Naive thymus-derived CD8-positive, alpha-beta T cell (primary cell): ENCODE measurements at places on chromosomes 2 and 18. TPM values are rescaled to one million over a fixed set of nuclear protein-coding genes. Genes with fewer than 3 reads are reported as not detected.

DNA sequence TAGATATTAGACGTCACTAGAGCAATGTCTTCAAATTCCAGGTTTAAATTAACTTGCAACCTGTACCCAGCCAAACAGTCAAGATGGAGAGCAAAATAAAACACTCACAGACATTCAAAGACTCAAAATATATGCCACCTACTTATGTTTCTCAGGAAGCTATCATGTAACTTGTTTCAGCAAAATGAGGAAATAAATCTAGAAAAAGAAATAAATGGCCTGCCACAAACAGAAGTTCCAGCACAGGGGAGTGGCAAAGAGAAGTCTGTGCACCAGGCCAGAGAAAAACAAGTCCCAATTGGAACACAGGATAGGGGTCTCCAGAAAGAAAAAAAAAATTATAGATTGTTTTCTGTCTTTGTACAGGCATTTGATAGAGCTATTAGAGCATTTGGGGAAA, 96.7 kb downstream of the LRP2 start:
- H3K36me3 ChIP-seq = no peaks in the 10 kb centered on the region
- no peak overlapping the region for H3K4me3 ChIP-seq
- peaks cover 10% of the 10 kb centered on the region for H3K27me3 ChIP-seq
- no peaks in the 10 kb centered on the region for H3K4me1 ChIP-seq

Gene LRRC30
- not detected for total RNA-seq

Gene GPR45
- not detected for total RNA-seq

GRCh38 chr2:230227216-230227615, 1.7 kb downstream of the SP140 start:
- peaks cover 17% of the 10 kb centered on the region for H3K36me3 ChIP-seq
- DNase-seq = no peak
- H3K4me1 ChIP-seq = peaks cover 91% of the 10 kb centered on the region
- no peaks in the 10 kb centered on the region for H3K27me3 ChIP-seq

DNA sequence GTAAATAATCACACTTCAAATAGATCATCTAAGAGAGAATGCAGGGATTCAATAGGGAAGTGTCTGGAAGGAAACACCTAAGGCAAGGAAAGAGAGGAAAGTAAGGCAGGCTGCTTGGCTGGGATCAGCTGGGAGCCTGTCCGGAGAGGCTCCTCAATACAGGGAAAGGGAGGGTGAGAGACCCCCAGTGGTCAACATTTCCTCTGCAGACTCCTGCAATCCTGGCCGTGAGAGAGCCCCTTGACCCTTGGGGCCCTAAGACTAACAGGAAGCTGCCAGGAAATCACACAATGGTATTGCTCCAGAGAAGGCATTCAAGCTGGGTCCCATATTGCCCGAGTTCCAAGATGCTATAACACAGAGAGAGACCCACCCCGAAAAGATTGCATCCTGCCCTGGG, 549.4 kb downstream of the NYAP2 start:
- no peak overlapping the region for H3K4me3 ChIP-seq
- no peaks in the 10 kb centered on the region for H3K4me1 ChIP-seq
- H3K27me3 ChIP-seq = no peaks in the 10 kb centered on the region
- H3K36me3 ChIP-seq = no peaks in the 10 kb centered on the region

- peaks cover 15% of the 10 kb centered on the region for H3K4me1 ChIP-seq
- H3K27ac ChIP-seq = no peak overlapping the region
- H3K36me3 ChIP-seq = no peaks in the 10 kb centered on the region
- DNase-seq = no peak
These were observed 50.2 kb upstream of the MRPL33 start for GRCh38 chr2:27721335-27721734.

GRCh38 chr18:33918571-33918970, 306.1 kb downstream of the NOL4 start:
- no peaks in the 10 kb centered on the region for H3K4me1 ChIP-seq
- no peaks in the 10 kb centered on the region for H3K36me3 ChIP-seq
- H3K27ac ChIP-seq = no peak overlapping the region
- H3K27me3 ChIP-seq = no peaks in the 10 kb centered on the region
- no peak for DNase-seq

- peaks cover 24% of the 10 kb centered on the region for H3K27me3 ChIP-seq
- no peak overlapping the region for H3K27ac ChIP-seq
- H3K4me3 ChIP-seq = no peak overlapping the region
- no peaks in the 10 kb centered on the region for H3K36me3 ChIP-seq
- H3K4me1 ChIP-seq = no peaks in the 10 kb centered on the region
- no peak for DNase-seq
These were observed 26.0 kb downstream of the SATB2 start for GRCh38 chr2:199431746-199432213.

Gene SIX3
- not detected for total RNA-seq

GRCh38 chr2:102540882-102541281, 67.9 kb downstream of the SLC9A4 start:
- no peak for DNase-seq
- no peaks in the 10 kb centered on the region for H3K4me1 ChIP-seq
- peaks cover 8% of the 10 kb centered on the region for H3K27me3 ChIP-seq

GRCh38 chr18:36176711-36177110, 10.6 kb upstream of the MOCOS start:
- no peaks in the 10 kb centered on the region for H3K27me3 ChIP-seq
- no peak overlapping the region for H3K4me3 ChIP-seq
- DNase-seq = no peak
- peaks cover 57% of the 10 kb centered on the region for H3K36me3 ChIP-seq
- H3K4me1 ChIP-seq = peaks cover 6% of the 10 kb centered on the region
- no peak overlapping the region for H3K27ac ChIP-seq

GRCh38 chr2:120988700-120989511, 253.2 kb downstream of the GLI2 start:
- DNase-seq = no peak
- H3K4me1 ChIP-seq = no peaks in the 10 kb centered on the region
- no peaks in the 10 kb centered on the region for H3K36me3 ChIP-seq
- H3K27ac ChIP-seq = no peak overlapping the region
- peaks cover 4% of the 10 kb centered on the region for H3K27me3 ChIP-seq

Gene FAM110C
- 0.16 TPM for total RNA-seq
